ENCODE measurements at places on chromosomes 16 and 17. TPM values are rescaled to one million over a fixed set of nuclear protein-coding genes. Genes with fewer than 3 reads are reported as not detected.

DNA sequence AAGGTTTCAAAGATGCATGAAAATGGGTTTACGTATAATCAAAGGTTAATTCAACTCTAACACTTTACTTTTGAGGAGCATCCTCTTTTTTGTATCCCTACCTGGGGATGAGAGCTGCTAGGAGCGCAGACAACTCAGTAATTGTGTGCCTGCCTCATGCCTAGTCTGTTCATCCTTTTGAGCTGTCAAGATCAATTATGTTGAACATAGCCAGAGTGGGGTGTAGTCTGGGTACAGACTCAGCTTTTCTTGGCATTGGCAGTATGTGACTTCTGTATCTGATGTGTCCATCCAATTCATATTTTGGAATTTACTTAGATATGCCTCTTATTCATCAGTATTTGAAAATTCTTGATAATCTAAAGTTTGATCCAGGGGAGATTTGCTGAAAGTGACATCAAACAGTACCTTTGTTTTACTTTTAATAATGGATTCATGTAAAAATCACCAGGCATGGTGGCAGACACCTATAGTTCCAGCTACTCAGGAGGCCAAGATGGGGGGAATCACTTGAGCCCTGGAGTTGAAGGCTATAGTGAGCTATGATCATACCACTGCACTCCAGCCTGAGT is 24.1 kb downstream of the PRKCA start:
- H3K4me1 ChIP-seq: peaks cover 59% of the 10 kb centered on the region
- H3K27me3 ChIP-seq: no peaks in the 10 kb centered on the region
- H3K27ac ChIP-seq: no peak overlapping the region
- no peak for DNase-seq
- no peak overlapping the region for H3K4me3 ChIP-seq

DNA sequence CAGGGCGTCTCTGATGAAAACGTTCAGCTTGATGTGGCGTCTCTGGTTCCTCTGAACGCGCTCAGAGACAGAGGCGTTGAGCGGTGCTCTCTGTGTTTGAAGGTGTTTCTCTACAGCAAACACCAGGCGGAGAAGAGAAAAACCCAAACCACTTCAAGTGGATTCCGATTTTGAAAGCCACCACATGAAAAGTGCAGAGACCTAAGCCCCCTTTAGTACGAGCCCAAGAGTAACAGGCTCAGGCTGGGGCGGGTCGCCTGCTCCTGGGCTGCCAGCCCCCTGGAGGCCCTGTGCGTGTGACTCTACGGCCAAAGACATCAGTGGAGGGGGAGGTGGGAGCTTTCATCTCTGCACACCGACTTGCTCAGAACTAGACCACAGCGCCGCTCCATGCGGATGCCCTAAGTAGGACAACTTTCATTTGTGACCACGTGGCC is 328.4 kb downstream of the MAF start:
- H3K36me3 ChIP-seq: no peaks in the 10 kb centered on the region
- peak overlapping the region; percentile 44 for H3K27ac ChIP-seq
- no peaks in the 10 kb centered on the region for H3K27me3 ChIP-seq

DNA sequence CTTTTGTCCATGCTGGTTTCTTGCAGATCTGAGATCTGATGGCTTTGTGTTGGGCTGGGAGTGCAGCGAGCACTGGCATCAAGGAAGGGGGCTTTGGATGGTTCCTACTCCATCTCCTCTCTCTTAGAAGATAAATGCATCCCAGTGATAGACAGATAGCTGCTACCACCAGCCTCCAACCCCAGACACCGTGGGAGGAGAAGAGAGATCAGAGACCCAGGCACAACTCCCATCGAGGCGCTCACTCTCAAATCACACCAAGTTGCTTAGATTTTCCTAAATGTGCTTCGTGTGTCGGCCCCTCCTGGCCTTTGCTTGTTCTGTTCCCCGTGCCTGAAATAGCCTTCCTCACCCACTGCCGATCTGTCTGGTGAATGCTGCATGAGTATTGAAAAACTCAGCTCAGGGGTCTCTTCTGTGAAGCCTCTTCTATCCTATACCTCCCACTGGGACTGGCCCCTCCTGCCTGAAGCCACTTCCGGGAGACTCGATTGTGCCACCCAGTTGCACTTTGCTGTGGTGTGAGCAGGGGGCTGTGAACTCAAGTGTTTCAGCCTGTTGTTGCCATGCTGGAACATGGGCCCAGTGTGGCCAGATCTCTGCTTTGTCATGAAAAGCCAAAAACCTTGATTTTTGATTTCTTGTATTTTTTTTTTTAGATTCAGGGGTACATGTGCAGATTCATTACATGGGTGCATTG is 242.7 kb downstream of the GSG1L start:
- no peak overlapping the region for H3K4me3 ChIP-seq
- H3K27ac ChIP-seq: no peak overlapping the region
- no peaks in the 10 kb centered on the region for H3K27me3 ChIP-seq
- no peak for DNase-seq
- H3K4me1 ChIP-seq: no peaks in the 10 kb centered on the region

DNA sequence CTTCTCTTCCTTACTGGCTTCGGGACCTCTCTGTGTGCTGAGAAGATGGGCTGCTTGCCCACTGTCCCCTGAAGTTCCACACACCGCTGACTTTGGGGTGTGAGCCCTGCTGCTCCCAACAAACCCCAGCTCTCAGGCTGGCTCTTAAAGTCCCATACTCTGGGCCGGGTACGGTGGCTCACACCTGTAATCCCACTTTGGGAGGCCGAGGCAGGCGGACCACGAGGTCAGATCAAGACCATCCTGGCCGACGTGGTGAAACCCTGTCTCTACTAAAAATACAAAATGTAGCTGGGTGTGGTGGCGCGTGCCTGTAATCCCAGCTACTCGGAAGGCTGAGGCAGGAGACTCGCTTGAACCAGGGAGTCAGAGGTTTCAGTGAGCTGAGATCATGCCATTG is 17.2 kb downstream of the CD7 start:
- H3K27ac ChIP-seq: no peak overlapping the region
- no peaks in the 10 kb centered on the region for H3K27me3 ChIP-seq
- no peak overlapping the region for H3K4me3 ChIP-seq
- no peak for DNase-seq

GRCh38 chr17:58250344-58251011 is 12.1 kb downstream of the LPO start:
- no peaks in the 10 kb centered on the region for H3K27me3 ChIP-seq
- H3K4me3 ChIP-seq: no peak overlapping the region
- DNase-seq: no peak
- no peaks in the 10 kb centered on the region for H3K36me3 ChIP-seq
- H3K4me1 ChIP-seq: peaks cover 10% of the 10 kb centered on the region

- no peaks in the 10 kb centered on the region for H3K36me3 ChIP-seq
- no peaks in the 10 kb centered on the region for H3K4me1 ChIP-seq
- H3K4me3 ChIP-seq: no peak overlapping the region
- H3K27me3 ChIP-seq: no peaks in the 10 kb centered on the region
- DNase-seq: no peak
- H3K27ac ChIP-seq: no peak overlapping the region
These were observed 8.0 kb upstream of the PRR35 start for GRCh38 chr16:552171-552570.

TPSD1 gene
- total RNA-seq: not detected

MARVELD3 gene
- not detected for total RNA-seq

KRT9 gene
- total RNA-seq: not detected

All from CD8-positive, alpha-beta memory T cell (primary cell).